ENCODE measurements at places on chromosomes 12 and 14.
A peak's percentile ranks its signal among the peaks of the same experiment; 100 is the strongest.

DNA sequence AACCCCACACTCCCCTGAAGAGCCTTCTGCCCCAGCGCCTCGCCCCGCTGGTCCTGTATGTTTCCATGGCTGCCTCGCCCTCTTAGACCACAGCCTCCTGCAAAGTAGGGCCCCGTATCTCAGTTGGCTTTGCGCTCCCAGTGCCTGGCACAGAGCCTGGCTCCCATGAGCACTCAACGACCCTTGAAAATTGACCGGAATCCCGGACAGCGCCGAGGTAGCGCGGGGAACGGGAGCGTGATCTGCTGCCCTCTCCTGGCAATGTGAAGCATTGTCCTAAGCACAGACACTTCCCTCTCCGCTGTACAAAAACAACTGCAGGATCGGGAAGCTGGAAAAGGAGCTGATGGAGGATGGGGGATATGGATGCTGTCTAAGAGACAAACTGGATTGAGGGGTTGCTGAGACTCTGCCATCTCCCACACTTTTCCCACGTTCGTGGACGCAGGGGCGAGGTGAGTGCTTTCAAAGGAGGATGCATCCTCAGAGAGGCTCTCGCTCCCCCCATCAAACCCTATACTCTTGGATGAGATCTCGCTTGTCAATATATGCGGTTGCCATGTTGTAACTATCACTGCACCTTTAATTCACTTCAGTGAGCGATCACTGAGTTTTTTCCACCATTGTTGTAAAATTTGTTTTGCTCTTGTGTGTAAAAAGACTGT is 10.7 kb upstream of the FKBP4 start:
- DNase-seq: peak; percentile 28

- DNase-seq: peak; percentile 89
These were observed 3.1 kb downstream of the LRFN5 start for GRCh38 chr14:41609704-41610183.

GRCh38 chr14:89142366-89142765 is 274.7 kb downstream of the FOXN3 start:
- DNase-seq: no peak

GRCh38 chr12:27190761-27191160 is 53.3 kb upstream of the STK38L start:
- DNase-seq: no peak

DNA sequence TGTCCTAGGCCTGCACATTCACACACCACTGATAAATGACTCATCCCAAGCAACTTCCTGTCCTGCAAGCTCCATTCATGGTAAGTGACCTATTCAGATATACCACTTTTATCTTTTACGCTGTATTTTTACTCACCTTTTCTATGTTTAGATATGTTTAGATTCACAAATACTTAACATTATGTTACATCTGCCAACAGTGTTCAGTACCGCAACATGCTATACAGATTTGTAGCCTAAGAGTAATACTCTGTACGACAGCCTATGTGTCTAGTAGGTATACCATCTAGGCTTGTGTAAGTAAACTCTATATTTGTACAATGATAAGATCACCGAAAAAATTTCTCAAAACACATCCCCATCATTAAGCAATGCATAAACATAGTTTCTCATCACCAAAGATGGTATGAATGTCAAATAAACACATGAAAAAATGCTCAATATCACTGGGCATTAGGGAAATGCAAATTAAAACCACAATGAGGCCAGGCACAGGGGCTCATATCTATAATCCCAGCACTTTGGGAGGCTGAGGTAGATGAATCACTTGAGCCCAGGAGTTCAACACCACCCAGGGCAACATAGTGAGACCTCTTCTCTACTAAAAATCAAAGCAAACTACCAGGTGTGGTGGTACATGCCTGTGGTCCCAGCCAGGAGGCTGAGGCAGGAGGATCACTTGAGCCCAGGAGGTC is 20.7 kb downstream of the ATXN2 start:
- DNase-seq: no peak

GRCh38 chr14:88551980-88552431 is 2.8 kb downstream of the PTPN21 start:
- no peak for DNase-seq

GRCh38 chr14:95828649-95829265 is 47.9 kb upstream of the TUNAR start:
- no peak for DNase-seq

GRCh38 chr12:115386946-115387345 is 703.0 kb upstream of the TBX3 start:
- no peak for DNase-seq

DNA sequence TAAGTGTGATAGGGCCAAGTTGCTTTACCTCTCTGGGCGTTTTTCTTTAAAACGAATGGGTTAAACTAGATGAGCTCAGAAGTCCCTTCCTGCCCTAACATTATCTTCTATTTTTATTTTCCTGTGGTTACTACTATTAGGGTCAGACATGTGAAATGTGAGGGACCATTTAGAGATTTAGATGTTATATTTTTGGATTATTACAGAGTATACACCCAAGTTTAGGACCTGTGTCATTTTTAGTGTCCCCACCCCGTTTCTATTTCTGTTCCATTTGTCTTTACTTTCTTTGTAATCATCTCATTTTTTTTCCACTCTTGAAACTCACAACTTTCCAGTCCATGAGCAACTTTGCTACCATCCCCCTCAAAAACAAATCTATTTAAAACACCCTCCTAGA is 56.3 kb downstream of the SLC4A8 start:
- no peak for DNase-seq

DNA sequence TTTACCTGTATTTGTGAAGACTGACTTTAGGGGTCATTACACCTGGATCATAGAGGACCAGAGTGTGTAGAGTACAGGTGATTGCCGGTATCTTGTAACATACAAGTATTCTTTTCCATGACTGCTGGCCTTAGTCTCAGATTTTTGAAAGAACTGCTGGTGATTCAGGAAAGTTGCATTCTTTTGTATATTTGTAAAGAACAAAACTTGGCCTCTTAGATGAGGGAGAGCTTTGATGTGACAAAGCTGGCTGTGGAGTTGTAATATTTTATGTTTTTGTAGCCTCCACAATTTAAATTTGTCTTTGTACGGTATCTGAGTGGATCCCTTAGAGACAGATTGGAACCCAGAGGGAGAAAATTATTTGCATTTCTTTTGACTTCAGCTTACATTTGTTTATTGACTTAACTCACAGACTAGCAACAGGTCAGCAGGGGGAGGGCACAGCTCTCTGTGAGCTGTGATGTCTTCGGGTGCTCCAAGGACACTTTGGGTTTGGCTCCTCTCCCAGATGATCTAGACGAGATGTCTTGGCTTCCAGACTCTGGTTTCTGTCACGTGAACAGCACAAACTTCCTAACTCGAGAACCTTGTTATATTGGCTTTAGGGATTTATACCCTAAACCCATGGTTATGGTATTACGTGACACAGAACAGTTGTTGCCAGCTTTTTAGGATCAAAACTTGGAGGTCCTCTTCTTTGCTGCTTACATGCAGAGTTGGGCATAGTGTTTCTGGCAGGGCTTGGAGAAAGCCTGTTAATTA is 65.9 kb downstream of the DAAM1 start:
- DNase-seq: no peak

DNA sequence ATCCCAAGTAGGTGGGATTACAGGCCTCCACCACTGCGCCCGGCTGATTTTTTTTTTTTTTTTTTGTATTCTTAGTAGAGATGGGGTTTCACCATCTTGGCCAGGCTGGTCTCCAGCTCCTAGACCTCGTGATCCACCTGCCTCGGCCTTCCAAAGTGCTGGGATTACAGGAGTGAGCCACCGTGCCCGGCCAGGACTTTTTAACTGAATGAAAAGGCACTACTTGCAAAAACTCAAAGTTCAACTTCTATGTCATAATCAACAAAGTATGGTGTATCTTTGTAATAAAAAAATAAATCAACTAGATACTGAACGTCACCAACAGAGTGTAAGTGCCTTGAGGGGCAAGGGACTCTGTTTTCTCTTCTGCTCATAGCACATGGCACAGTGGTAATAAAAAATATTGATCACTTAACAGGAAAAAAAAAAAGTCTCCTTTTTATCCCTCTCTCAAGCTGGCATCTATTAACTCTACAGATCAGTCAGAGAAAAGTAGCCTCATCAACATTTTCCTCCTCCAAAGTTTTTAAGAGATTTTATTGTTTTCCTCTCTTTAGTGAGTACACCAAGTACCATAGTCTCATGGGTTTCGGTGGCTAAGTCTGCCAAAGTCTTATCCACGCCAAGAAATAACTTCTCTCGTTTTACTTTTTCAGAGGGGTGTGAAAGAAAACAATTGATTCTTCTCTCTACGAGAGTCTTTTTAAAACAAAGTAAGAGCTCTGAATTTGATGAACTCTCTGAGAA is 10.6 kb upstream of the FOXN3 start:
- DNase-seq: no peak

- DNase-seq: no peak
These were observed 53.5 kb downstream of the IRF2BPL start for GRCh38 chr14:76975051-76975450.

GRCh38 chr12:74780182-74780849 is 242.7 kb downstream of the ATXN7L3B start:
- no peak for DNase-seq

DNA sequence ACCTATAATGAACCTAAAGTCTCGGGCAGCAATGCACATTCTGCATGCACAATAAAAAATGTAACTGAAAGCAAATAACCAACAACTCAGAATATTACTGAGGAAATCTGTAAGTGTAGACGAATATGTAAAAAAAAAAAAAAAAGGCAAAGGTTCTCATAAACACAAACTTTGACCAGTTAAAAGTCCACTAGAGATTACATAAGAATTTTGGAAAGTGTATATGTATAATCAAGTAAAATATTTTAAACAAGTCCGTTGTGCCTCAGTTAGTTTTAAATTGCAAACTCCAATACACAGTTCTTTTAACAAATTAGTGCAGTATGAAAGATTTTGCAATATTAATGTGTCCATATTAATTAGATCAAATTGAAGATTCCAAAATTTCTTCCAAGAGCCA is 35.3 kb upstream of the PAPOLA start:
- no peak for DNase-seq

- no peak for DNase-seq
These were observed 16.7 kb downstream of the PNP start for GRCh38 chr14:20485900-20486299.

GRCh38 chr12:269191-269590 is 6.6 kb upstream of the SLC6A13 start:
- no peak for DNase-seq
